ENCODE measurements at places on chromosomes 1 and 21.
A peak's percentile ranks its signal among the peaks of the same experiment; 100 is the strongest.

DNA sequence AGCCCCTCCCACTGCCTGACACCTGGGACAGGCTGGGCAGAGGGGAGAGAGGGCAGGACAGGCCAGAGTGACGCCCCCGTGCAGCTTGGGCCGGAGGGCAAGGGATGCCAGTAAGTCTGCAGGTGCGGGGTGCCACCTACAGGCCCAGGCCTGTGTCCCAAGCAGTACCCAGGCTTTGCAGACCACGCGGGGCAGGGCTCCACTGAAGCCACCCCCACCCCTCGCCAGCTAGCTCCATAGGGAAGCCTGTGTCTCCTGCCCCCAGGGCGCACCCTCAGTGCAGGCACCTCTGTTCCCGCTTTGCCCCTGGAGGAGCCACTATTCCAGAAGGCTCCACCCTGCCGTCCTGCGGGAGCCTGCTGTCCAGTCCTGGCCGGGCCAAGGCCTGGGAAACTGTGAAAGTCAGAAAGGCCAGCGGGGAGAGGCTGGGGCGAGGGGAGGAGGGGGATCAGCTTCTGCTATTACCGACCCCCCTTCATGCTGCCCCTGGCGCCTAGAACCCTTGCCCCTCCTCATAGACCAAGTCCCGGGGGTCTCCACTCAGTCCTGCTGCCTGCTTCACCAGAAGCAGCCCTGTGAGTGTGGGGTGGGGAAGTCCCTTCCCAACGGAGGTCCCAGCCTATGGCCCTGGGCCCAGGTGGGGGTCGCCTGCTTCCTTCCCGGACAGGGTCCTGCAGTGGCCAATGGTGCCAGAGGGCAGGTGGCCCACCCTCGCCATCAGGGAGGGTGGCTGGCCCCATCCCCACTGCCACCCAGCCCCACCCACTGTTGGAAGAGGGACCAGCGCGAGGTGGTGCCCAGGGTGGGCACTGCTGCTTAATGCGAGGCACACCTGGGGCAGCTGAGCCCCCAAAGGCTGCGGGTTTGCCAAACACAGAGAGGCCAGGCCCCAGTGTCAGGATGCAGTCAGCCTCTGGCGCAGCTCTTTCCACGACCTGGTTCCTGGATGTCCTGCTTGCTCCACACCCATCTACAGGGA is 54.4 kb downstream of the KCNAB2 start:
- DNase-seq: no peak

DNA sequence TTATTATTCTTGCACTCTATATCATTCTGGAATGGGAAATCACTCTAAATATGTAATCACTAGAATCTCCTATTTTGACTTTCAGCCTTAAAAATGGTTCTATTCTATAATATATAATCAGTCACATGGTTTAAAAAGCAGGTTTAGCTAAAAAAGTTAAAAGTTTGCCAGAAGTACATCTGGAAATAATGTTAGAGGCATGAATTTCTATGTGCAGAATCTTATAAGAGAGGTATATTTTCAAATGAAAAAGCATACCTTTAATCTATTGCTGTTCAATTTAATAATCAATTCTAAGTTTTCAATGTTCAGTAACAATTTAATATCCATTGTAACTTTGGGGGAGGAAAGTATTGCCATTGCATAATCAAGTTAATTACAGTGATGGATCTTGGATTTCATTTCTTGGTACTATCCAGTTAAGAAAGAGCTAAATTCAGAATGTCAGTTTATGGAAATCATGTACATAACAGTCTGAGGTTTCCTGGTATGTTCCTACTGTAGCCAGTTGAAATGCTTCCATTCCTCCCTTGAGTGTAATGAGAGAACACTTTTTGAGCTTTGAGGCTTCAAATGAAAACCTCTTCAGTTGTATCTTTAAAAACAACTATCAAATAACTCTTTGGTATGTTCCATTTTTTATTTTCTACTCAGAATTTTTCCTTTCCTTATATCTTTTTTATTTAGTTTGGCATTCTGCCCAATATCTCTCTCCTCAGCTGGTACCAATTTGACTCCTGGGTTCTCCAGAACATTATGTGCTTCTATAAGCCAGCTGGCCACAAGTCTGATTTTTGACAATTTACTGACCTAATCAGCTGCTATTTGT is 175.7 kb upstream of the COL11A1 start:
- DNase-seq: no peak

DNA sequence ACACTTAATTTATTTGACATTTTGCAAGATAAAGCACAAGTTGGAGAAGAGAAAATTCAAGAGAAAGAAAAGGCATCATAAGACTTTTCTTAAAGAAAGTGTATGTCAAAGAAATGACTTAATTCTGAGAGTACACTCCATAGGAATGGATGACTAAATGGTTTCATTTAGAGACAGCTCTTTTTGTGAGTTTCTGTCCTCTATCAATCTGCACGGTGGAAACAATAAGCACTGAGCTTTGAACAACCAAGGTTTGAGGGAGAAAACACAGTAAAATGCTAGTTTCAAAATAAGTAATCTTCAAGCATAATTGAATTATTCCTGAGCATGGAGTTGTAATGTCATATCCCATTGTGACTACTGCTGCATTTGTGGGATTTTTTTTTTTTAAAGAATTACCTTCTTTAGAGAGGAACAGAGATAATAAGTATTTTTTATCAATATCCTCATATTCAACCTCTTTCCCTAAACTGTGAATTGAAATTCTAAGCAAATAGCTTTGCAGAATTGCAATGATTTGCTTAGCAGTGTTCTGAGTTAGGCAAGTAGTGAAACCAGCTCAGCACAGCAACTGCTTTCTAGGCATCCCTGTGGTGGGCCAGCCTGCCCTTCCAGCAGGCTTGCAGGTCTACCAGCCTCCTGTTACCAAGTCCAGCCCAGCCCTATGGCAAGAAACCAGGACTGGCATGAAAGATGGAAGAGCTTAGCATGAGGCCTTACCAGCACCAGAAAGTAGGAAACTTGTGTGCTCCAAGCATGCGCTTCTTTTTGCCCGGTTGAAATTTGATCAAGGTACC is 38.2 kb downstream of the KCNJ6 start:
- no peak for DNase-seq

GRCh38 chr1:119336848-119337247 is 31.7 kb upstream of the HAO2 start:
- DNase-seq: no peak

GRCh38 chr1:204502241-204502640 is 7.6 kb upstream of the PIK3C2B start:
- no peak for DNase-seq

- DNase-seq: peak; percentile 74
Measured at GRCh38 chr1:2212532-2213491, 15.3 kb upstream of the SKI start.

GRCh38 chr1:224629965-224630364 is 13.8 kb downstream of the CNIH3 start:
- DNase-seq: no peak

- DNase-seq: no peak
Measured at GRCh38 chr1:36135330-36135667, 10.3 kb upstream of the COL8A2 start.

DNA sequence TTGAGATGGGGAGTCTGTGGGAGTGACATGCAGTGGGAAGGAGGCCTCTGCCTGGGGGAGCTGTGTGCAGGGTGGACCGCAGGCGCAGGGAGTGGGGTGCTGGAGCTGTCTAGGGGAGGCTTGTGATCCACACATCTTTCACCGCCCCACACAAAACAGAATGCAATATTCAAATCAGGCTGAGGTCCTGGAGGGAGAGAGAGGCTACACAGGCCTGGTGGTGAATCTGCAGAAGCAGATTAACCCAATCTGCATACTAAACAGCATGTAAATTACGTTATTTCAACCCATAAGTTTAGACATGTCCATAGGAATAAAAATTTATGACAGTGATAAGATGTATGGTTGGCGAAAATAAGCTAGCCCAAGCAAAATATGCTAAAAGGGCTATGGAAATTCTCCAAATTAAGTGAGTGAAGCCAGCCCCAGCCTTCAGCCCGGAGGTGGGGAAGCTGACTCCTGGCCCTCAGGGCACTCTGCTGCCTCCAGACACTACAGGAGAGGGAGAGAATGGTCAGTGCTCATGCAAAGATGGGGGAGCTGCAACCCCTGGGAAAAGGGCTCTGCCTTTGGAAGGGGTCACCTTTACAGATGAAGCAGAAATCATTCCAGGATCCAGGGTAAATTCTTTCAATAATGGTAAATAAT is 156.2 kb upstream of the CTTNBP2NL start:
- DNase-seq: no peak

GRCh38 chr1:248155927-248156326 is 11.0 kb downstream of the OR2M5 start:
- DNase-seq: no peak

- DNase-seq: no peak
Measured at GRCh38 chr1:241721011-241721410, 68.9 kb downstream of the WDR64 start.

DNA sequence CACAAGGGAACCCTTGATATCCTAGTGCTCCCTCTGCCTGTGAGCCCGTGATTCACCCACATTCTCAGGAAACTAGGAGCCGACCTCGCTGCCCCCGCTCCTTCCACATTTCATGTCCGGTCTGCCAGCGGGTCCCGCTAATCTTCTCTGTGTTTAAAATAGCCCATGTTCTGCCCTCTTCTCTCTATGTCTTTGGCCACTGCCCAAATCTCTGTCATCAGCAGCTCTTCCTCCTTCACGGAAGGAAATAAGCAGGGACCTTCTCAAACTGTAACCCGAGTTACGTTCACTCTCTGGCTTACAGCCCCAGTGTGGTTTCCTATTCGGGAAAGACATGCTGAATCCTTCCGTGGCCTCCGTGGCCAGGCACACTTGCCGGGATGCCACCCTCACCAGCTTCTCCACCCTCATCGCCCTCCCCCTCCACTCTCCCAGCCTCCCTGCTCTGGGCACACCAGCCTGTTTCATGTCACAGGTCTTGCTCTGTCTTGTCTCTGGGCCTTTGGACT is 21.1 kb upstream of the UBXN10 start:
- DNase-seq: no peak

DNA sequence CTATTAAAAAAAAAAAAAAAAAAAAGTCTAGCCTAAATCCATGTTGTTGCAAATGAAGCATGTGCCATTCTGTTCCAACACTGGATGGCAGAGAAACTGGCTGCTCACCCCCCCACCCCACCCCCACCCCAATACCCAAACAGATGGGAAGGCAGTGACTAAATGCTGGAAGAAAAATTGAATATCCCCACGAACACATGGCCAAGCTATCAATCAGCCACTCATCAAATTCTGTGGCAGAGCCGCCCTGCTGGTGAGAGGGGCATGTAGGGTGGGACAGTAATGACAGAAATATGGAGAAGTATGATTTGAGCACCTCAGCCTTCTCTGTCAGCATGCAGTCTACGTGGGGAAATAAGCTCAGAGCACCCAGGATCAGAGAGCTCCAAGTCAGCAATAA is 34.1 kb downstream of the OPTC start:
- no peak for DNase-seq

- DNase-seq: no peak
Measured at GRCh38 chr21:19145682-19146293, 742.2 kb upstream of the TMPRSS15 start.

GRCh38 chr1:27318136-27318535 is 3.8 kb upstream of the TMEM222 start:
- DNase-seq: no peak

DNA sequence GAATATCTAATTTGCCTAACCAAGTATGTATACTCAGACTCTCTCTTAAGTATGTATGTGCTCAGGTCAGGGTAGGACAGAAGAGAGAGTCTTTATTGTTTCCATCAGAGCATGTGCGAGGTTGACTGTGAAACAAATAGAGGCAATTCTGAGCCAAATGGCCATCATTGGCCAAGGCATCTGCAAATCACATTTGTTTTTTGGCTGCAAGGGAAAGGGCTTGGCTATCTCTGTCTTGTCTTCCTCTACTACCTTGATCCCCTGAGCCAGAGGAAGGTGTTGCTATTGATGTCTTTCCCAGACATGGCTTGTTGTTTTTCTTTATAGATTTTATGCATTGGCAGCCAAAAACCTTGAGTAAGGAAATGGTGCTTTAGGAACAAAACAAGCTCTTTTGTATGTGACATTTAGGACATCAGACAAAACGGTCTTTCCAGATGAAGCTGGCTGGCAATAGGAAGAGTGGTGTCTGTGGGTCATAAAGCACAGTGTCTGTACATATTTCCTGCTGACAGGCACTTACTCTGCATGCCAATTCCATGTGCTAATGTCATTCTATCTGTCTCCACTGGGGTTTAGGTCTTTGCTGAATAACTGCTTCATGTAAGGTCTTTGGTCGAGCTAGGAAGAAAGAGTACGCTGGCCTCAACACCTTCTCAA is 163.3 kb downstream of the BRINP2 start:
- DNase-seq: peak; percentile 44

- DNase-seq: no peak
Measured at GRCh38 chr1:212777151-212777550, 14.4 kb downstream of the NSL1 start.

- DNase-seq: peak; percentile 100
Measured at GRCh38 chr1:109426281-109427170, at the start of gene PSMA5. Gene PSMA5, minus strand, starts transcription at chr1:109426448. Its CDS starts 118 bp downstream, at chr1:109426330.

GRCh38 chr1:29279406-29279805 is 43.1 kb downstream of the PTPRU start:
- DNase-seq: no peak

GRCh38 chr1:54421101-54421504 is 14.9 kb upstream of the SSBP3 start:
- DNase-seq: peak; percentile 64

- no peak for DNase-seq
Measured at GRCh38 chr1:96698342-96698983, 23.1 kb upstream of the PTBP2 start.

- no peak for DNase-seq
Measured at GRCh38 chr1:61523893-61524605, 200.9 kb downstream of the TM2D1 start.

DNA sequence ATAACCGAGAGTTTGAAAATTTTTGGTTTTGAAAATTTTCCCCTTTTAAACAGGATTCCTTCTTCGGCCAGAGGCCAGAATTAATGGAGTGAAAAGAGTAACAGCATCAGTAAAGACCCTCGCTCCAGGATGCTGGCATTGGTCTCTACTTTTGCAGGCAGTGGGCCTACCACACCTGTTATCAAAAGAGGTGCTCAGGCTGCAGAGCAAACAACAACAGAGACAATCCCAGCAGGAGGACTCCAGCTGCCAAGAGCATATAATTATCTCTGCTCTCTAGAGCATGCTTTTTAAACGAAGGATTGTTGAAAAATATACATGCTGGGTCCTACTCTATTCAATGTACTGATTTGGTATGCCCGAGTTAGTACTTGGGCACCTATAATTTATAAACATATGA is 1048.5 kb downstream of the PLA2G4A start:
- DNase-seq: no peak

- DNase-seq: no peak
Measured at GRCh38 chr1:157269656-157270375, 131.6 kb upstream of the ETV3 start.

DNA sequence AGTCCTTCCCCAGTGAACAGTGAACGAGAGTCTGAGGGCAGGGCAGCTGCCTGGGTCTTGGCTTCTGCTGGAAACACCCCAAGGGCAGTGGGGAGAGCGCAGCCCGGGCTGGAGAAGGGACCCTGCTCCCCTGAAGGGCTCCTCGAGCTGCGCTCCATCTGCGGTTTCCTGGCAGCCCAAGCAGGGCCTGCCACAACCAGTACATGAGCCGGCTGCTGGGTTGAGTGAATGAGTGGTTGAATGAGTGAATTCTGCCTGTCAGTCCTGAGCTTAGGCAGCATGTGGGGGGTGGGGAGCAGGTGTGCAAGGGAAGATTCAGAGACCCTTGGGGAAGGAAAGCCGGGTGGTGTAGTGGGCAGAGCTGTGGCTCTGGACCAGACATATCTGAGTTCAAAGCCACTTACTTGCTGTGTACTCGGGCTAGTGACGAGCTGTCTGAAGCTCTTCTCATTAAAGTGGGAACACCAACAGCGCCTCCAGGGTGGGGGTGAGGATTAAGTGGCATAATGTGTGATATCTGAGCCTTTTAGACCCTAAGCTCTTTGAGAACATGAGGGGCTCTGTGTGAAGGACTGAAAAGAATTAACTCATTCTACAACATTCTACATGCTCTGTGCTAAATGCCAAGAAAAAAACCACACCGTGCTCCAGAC is 3.7 kb downstream of the OPRD1 start:
- peak; percentile 5 for DNase-seq
